ENCODE measurements at places on chromosomes 13 and 19.

- DNase-seq, result no peak
Observed at GRCh38 chr13:44221657-44222056, 152.0 kb upstream of the SERP2 start.

GRCh38 chr13:80870186-80870585 is 529.3 kb upstream of the SPRY2 start:
- no peak for DNase-seq

GRCh38 chr19:903266-903797 is 9.7 kb downstream of the R3HDM4 start:
- DNase-seq, result no peak

- peak; percentile 36 for DNase-seq
Observed at GRCh38 chr19:52542984-52543664, 15.7 kb downstream of the ZNF808 start.

GRCh38 chr13:95212983-95213850 is 88.0 kb downstream of the ABCC4 start:
- no peak for DNase-seq

- no peak for DNase-seq
Observed at GRCh38 chr13:94212196-94212595, 267.3 kb downstream of the DCT start.

DNA sequence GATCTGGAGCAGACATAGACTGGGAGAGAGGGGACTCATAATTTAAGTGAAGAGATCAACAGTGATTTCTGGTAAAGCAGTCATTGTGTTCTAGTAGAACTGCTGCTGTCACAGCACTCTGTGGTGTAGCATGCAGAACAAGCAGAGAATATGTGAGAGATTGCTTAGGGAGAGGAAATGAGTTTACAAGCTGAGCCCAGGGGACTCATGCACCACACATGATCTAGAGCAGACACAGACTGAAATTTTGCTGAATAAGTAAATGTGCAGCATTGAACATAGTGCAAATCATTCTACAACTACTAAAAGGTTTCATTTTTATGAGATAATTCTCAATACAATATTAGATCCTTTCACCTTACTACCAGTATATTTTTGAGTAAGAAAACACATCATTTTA is 125.7 kb downstream of the MYO16 start:
- DNase-seq, result no peak

DNA sequence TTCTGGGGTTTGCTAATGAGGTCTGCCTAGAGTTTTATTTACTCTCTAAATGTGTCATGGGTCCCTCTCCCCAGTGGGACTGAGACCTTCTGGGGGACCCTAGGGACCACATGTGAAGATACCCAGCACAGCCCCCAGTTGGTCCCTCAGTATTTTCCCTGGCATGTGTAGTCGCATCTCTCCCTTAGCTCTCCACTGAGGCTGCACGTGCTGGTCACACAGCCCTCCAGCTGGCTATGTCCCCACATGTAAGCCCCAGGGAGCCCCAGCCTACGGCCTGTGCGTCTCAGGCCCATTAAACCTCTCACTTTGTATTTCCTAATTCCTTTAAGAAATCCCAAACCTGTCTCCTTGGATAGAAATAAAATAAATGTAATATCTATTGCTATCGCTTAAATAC is 189.6 kb upstream of the TSHZ3 start:
- DNase-seq, result no peak

- DNase-seq, result peak; percentile 65
Observed at GRCh38 chr19:2253106-2254063, 2.8 kb downstream of the JSRP1 start.

- DNase-seq, result no peak
Observed at GRCh38 chr19:10812196-10812595, 23.8 kb downstream of the TMED1 start.

GRCh38 chr19:45862271-45862563 is 730 bp downstream of the SYMPK start:
- DNase-seq, result no peak

GRCh38 chr19:5676105-5676771 is 4.1 kb downstream of the MICOS13 start:
- DNase-seq, result no peak

DNA sequence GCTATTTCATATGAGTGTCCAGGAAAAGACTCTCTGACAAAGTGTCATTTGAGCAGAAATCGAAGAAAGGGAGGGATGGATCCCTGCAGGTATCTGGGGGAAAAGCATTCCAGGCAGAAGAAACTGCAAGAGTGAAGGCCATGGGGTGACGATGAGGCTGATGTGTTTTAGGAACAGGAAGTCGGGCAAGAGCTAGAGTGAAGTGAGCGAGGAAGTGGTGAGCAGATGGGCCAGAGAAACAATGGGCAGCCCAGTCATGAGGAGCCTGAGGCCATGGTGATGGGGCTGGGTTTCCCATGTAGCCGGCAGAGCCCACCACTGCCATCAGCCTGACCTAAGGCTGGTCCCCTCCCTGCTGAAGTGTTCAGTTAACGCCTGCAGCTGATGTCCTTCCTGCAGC is 150.2 kb downstream of the TNFSF13B start:
- DNase-seq, result no peak

DNA sequence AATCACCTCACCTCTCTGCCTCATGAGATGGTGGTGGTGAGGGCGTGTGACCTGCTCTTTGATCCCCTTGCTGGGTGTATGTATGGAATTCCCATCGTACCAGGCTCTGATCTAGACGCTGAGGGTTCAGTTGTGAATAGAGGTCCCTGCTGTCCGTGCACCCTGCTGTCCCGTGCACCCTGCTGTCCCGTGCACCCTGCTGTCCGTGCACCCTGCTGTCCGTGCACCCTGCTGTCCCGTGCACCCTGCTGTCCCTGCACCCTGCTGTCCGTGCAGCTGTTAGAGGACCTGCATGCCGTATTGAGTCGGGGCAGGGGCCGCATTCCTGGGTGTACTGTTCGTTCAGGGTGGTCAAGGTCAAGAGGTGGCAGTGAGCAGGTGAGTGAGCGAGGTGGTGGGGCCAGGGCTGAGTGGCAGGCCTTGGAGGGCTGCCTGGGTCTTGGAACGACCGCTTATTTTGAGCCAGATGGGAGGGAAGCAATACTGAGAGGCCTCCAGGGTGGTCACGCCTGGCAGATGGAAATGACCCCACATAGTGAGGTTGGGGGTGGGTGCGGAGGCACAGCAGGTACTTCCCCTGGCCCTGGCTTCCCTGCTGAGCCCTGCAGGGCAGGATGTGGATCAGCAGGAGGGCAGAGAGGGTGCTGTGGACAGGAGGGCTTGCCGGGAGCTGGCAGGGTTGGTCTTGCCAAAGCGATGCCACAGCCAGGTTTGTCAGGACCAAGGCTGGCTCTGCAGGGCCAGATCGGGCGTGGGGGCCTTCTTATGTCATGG is 4.6 kb upstream of the EPN1 start:
- DNase-seq, result no peak

DNA sequence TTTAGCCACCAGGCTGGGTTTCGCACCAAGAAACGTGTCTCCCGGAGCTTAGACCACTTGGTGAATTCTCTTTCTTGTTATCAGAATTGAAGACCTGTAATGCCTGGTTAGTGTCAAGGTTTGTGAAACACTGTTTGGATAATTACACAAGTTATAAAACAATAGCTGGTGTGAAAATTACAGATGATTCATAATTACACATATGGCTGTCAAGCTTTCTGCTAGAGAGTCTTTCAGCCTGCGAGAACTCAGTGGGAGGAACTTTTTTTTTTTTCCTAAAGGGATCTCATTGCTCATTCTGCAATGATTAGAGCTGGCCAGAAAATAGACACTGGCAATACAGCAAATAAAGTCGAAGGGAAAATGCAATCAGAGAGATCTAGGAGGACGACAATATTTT is 13.4 kb upstream of the KLK4 start:
- DNase-seq, result no peak

- DNase-seq, result no peak
Observed at GRCh38 chr19:58473775-58474174, 2.4 kb upstream of the ZNF446 start.

DNA sequence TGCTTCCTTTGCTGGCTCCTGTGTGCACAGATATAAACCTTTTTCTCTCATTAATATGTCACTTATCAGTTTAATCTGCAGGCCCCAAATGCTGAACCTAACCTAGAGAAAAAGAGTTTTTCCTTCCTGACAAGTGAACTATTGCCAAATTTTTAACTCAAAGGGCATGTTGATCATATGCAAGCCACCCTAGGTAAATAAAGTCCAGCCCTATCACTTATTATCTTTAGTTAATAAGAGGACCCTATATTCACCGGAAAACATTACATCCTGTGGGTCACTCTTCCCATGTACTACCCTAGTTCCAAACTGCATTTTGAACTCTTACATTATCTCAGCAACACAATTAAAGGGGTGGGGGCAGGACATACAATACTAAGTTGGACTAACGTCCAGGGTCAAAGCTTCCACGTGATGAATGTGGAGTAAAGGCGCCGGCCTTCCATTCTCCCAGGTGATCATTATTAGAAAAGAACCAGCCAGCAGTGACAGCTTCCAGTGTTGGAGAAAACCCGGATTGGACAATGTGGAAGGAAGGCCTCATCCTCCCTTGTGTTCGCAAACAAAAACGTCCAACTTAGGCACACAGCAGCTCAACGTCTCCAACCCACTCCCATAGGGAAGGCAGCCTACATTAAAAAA is 86.6 kb downstream of the STK24 start:
- no peak for DNase-seq

- DNase-seq, result no peak
Observed at GRCh38 chr13:73365252-73365651, 306.4 kb downstream of the KLF5 start.

- DNase-seq, result peak; percentile 81
Observed at GRCh38 chr19:14091081-14091812, 696 bp upstream of the SAMD1 start.

DNA sequence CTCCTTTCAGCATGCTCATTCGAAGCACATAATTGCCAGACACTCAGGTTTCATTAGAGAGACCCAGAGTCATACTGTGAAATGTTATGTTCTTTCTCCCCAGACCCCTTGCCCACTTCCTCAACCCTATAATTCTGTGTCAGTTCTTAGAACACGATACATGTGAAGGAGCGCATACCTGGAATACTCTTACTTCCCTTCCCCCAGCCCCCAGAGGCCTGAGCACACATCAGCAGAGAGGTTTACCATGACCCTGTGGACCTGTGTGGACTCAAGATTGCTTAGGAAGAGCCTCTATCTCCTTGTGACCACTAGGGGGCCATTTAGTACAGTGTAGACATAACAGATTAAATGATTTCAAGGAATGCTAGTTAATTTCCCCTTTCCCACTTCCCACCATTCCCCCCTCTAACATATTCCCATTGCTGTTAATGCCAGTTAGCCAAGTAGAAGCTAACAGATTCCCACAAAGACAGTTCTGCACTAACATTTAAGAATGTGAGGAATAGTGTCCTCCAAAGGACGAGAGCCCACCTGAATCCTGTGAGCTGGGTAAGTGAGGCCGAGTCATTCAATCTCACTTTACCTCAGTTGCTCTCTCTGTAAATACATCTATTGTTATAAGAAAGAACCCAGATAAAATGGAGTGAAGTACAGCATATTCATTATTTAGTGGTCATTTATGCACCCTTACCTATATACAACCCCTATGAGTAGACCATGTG is 154.2 kb upstream of the MAB21L1 start:
- DNase-seq, result no peak

- no peak for DNase-seq
Observed at GRCh38 chr13:44140146-44140545, 233.5 kb upstream of the SERP2 start.

- no peak for DNase-seq
Observed at GRCh38 chr13:70043685-70044084, 63.9 kb upstream of the ATXN8OS start.

GRCh38 chr13:51906581-51906980 is 44.8 kb downstream of the CCDC70 start:
- DNase-seq, result no peak
